ENCODE measurements at places on chromosomes 7 and 10. TPM values are rescaled to one million over a fixed set of nuclear protein-coding genes. Genes with fewer than 3 reads are reported as not detected.

The EVX1 gene
- 10.7 TPM for total RNA-seq

The CCL24 gene
- total RNA-seq: not detected

The ASB10 gene
- not detected for total RNA-seq

The ITIH5 gene
- total RNA-seq: 2.8 TPM

The GIMAP8 gene
- not detected for total RNA-seq

The PSD gene
- total RNA-seq: 18.8 TPM

The GAD2 gene
- not detected for total RNA-seq
